WTC11 (cell line): ENCODE measurements at places on chromosomes 4 and X. TPM values are rescaled to one million over a fixed set of nuclear protein-coding genes. Genes with fewer than 3 reads are reported as not detected.

GRCh38 chr4:27233531-27233930 is 372.9 kb downstream of the STIM2 start:
- H3K4me1 ChIP-seq = no peaks in the 10 kb centered on the region
- no peaks in the 10 kb centered on the region for H3K36me3 ChIP-seq
- DNase-seq = no peak
- H3K4me3 ChIP-seq = no peak overlapping the region

- H3K27me3 ChIP-seq = no peaks in the 10 kb centered on the region
- peaks cover 11% of the 10 kb centered on the region for H3K36me3 ChIP-seq
- H3K4me3 ChIP-seq = no peak overlapping the region
- H3K27ac ChIP-seq = no peak overlapping the region
These were observed 57.2 kb upstream of the NPNT start for GRCh38 chr4:105838082-105838481.

ADH5 gene
- total RNA-seq = 244 to 252 TPM (median 247 TPM) in 3 replicates

GRCh38 chr4:138861135-138861534 is 154.4 kb upstream of the NOCT start:
- no peak for DNase-seq
- no peaks in the 10 kb centered on the region; the same call in 1 of the 2 replicates for H3K36me3 ChIP-seq
- H3K4me3 ChIP-seq = no peak overlapping the region
- H3K27me3 ChIP-seq = no peaks in the 10 kb centered on the region
- H3K4me1 ChIP-seq = peaks cover 9% of the 10 kb centered on the region
- no peak overlapping the region for H3K27ac ChIP-seq

GABRA4 gene
- 0.20 to 0.53 TPM (median 0.25 TPM) in 3 replicates for total RNA-seq

HMX1 gene
- total RNA-seq = 6.9 to 10.0 TPM (median 7.8 TPM) in 3 replicates

DNA sequence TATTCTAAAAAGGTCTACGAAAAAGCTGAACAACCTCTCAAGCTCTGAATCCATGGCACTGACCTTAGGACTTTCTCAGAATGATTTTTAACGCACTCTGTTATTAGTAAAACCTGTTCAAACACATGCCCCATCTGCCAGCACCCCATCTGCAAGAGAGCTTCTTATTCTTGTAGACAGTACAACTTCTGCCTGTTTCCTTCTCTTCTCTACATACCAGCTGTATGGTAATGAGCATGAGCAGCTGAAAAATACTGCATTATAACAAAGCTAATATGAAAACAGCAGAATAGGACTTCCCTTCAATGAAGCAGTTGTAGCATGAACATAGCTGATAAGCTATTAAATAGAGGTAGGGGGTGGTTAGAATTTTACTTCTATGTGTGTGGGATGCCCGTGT is 167.9 kb downstream of the FBXW7 start:
- peak overlapping the region; percentile 15; the same call in 1 of the 2 replicates for H3K27ac ChIP-seq
- H3K36me3 ChIP-seq = peaks cover 7% of the 10 kb centered on the region; the same call in 1 of the 2 replicates

GRCh38 chrX:50941638-50942037 is 31.1 kb downstream of the BMP15 start:
- H3K36me3 ChIP-seq = peaks cover 6% of the 10 kb centered on the region
- peaks cover 2% of the 10 kb centered on the region; the same call in 1 of the 2 replicates for H3K27me3 ChIP-seq
- H3K4me3 ChIP-seq = no peak overlapping the region
- peak; percentile 17 for DNase-seq
- peaks cover 18% of the 10 kb centered on the region; the same call in 1 of the 2 replicates for H3K4me1 ChIP-seq
- H3K27ac ChIP-seq = no peak overlapping the region

- H3K27ac ChIP-seq = peak overlapping the region; percentile 74; the same call in 1 of the 2 replicates
- H3K4me1 ChIP-seq = peaks cover 12% of the 10 kb centered on the region
- peak overlapping the region; percentile 20 for H3K4me3 ChIP-seq
- no peak for DNase-seq
These were observed 2.9 kb downstream of the GYG2 start for GRCh38 chrX:2831471-2832228.

- no peak overlapping the region for H3K4me3 ChIP-seq
- H3K27me3 ChIP-seq = no peaks in the 10 kb centered on the region
- DNase-seq = no peak
- no peaks in the 10 kb centered on the region for H3K36me3 ChIP-seq
These were observed 395.5 kb downstream of the ARHGAP24 start for GRCh38 chr4:85870298-85871083.
